ENCODE measurements at places on chromosomes 11 and 22.
A peak's percentile ranks its signal among the peaks of the same experiment; 100 is the strongest.

DNA sequence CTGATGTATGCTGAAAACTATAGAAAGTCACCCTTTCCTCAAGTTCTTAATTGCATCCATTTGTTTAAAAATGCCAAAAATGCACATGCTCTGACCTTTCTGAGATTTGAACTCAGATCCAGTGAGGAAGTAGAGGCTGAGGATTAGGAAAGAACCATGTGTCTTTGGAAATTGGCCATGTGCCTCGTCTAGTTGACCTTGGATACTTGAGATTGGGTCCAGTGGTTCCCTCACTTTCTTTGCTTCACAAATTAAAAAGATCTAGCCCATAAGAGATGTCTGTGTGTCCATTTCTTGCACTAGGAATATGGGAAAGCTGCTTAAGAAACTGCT lies 128.3 kb downstream of the MAML2 start:
- no peak for DNase-seq

- no peak for DNase-seq
Measured at GRCh38 chr22:22698263-22698750, 53.9 kb downstream of the GGTLC2 start.

- no peak for DNase-seq
Measured at GRCh38 chr22:17489101-17489500, 74.2 kb upstream of the SLC25A18 start.

DNA sequence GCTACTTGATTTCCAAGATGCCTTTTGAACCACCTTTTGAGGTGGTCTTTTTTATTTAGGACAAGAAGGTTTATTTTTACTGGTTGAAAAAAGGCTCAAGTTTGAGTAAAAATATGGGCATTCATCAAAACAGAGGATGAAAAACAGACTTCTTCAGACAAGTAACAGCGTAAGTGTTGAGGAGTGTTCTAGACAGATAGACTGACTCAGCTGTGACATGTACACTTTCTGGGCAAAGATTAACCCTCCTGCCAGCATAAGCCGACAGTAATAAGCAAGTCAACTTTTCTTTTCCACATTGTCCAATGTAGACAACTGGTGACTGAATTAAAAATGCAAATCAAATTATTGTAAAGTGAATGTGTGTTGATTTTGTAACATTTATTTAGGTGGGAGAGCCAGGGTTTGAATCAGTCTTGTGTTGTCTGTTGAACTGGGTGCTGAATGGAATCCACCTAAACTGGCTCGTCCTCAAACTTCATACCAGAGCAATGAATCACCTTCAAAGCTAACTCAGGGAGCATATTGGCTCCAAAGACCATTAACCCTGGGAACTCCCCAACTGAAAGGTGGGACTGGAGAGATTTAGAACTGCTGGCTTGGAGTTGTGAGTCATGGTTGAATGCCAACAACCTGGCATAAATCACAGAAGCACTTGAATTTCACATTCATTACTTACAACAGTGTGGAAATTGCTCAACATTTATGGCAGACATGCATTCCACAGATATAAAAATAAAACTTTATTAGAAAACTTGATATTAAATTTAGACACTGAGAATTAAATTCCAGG lies 377.0 kb downstream of the ETS1 start:
- peak; percentile 47 for DNase-seq

DNA sequence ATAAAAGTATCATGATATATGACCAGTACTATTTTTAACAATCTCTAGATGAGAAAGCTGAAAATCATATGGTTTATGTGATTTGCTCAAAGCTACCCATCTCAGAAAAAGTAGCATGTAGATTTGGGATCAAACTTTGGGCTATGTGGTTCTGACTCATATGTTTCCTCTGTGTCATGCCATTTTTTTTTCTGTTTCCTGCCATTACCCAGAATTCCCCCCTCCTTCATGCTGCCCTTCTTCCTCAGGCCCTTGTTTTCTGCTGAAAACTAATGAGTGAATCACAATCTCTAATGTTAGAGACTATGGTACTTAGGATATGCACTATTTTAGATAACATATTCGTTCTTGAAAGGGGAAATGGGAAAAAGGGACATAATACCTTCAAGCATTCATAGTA lies 80.7 kb downstream of the JRKL start:
- no peak for DNase-seq

GRCh38 chr11:75563978-75564552 lies 2.0 kb downstream of the SERPINH1 start:
- peak; percentile 91 for DNase-seq

GRCh38 chr22:26689513-26690301 lies 32.3 kb downstream of the MIAT start:
- peak; percentile 20 for DNase-seq

GRCh38 chr11:70463478-70464255 lies 65.3 kb downstream of the CTTN start:
- DNase-seq = peak; percentile 69

- no peak for DNase-seq
Measured at GRCh38 chr11:3122775-3123201, 42.3 kb downstream of the OSBPL5 start.

- peak; percentile 35 for DNase-seq
Measured at GRCh38 chr11:14938936-14939335, 33.2 kb downstream of the CALCA start.

GRCh38 chr11:64206457-64207255 lies at the start of gene FERMT3:
TSS of gene FERMT3 (plus strand) at chr11:64206721. CDS start at chr11:64207365, 644 bp downstream.
- no peak for DNase-seq

GRCh38 chr22:30453731-30454510 lies 17.9 kb downstream of the SEC14L3 start:
- peak; percentile 48 for DNase-seq

- DNase-seq = no peak
Measured at GRCh38 chr22:36116127-36116526, 44.4 kb downstream of the APOL3 start.

GRCh38 chr11:84969103-84969502 lies 658.0 kb downstream of the DLG2 start:
- DNase-seq = no peak

DNA sequence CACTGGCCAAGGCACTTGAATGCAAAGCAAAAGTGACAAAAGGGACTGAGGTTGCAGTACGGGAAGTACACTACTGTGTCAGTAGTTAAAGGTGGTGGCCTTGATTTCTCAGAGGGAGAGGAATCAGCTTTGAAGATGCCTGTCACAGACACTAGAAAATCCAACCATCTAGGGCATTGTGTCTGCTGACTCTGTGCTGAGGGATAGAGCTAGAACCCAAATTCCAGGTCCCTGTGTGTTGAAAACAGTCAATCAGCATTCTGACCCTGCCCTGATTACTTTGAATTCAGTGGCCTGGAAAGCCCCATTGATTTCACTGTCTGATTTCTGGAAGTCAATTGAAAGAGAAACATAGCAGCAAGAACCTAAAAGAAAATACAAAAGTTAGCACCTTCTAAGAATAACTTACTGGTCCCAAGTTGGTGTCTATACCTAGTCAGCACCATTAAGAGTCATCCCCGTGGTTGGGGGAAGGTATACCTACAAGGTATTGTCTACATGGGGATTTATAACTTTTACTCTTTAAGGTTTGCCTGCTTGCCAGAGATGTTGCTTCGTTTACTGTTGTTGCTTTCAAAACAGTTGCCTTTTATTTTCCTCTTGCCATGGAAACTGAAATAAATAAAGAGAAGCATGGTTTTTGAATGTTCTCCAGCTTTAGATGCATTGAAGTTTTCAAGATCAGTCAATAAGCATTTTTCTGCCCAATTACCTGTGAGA lies 97.3 kb downstream of the PDHX start:
- DNase-seq = no peak

- no peak for DNase-seq
Measured at GRCh38 chr11:15821451-15821850, 534.9 kb downstream of the SOX6 start.

- DNase-seq = no peak
Measured at GRCh38 chr22:50307890-50308596, 597 bp upstream of the PLXNB2 start.

DNA sequence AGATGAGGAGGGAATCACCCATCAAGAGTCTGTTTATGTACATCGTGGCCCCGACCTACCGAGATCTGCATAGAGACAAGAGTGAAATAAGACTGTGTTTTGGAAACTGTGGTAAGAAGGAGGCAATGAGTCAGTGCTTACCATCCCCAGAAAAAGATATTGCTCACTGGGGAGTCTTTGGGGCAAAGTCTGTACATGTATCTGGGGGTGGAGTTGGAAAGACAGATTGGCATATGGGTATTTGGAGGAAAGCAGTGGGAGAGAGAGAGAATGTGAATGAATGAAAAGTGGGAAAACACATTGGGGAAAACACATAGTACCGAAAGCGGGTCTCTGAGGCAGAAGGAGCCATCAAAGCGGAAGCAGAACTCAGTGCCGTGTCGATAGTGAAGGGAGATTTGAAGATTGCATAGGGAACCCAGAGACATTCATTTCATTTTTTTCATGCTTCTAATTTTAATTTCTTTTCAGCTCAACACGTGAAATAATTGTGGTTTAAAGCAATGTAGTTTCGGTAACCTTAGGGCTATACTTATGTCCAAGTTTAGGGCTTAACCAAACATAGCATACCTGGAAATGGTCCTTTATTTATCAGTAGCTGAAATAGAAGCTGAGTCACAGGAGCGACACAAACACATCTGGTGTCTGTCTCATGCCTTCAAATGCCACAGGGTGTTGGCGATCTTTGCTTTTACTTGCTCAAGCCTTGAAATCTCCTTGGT lies 98.6 kb upstream of the CD44 start:
- DNase-seq = no peak

DNA sequence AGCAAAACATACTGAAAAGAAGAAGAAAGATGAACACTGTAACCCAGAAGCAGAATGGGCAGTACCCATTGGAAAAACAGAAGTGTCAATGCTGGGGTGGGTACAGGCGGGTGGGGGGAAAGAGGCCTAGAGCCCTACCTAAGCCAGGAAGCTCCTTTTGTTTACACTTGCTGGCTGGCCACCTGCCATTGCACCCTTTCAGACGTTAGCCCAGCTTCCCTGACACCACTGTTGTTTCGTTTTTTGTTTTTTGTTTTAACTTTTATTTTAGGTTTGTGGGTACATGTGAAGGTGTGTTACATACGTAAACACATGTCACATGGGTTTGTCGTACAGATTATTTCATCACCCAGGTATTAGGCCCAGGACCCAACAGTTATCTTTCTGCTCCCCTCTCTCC lies 55.4 kb downstream of the PLEKHA7 start:
- no peak for DNase-seq

GRCh38 chr22:43217285-43218030 lies 30.5 kb upstream of the TTLL12 start:
- DNase-seq = peak; percentile 69

DNA sequence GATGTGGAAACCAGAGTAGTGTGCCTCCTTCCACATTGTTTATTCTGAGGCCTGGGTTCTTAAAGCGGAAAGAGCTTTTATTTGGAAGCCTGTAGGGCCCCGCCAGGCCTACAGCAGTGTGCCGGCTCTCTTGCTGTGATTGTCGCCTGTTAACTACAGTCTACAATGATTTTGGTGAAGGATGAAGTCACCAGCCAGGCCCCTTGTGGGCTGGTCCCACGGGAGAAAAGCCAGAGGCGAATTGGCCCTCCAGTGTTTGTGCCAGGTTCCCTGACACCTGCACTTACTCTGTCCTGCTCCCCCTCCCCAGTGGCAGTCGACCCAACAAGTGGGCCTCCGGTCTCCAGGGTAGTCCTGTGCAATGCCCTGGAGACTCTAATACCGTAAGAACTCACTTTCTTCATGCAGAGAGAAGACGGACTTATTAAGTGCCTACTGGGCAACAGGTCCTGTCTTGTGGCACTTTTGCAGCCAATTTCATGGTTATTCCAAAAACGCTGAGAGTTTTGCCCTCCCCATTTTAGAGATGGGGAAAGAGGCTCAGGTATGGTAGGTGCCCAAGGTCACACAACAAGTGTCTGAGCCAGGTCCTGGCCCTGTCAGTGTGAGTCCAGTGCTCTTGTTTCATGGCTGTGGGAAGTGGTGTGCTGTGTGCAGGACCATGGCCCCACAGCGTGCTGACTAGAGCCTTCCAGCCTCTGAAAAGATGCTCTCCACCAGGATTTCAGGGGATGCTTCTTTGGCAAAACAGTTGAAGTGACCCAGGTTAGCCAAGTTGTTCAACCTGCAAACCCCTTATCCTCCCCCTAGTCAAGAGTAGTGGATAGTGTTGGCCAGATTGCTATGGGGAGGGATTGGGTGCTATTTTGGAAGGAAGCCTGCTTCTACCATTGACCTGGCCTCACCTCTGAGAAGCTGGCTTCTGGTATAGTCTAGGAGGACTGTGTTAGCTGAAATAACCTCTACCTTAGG lies 1.4 kb downstream of the MICAL2 start:
- DNase-seq = peak; percentile 42

DNA sequence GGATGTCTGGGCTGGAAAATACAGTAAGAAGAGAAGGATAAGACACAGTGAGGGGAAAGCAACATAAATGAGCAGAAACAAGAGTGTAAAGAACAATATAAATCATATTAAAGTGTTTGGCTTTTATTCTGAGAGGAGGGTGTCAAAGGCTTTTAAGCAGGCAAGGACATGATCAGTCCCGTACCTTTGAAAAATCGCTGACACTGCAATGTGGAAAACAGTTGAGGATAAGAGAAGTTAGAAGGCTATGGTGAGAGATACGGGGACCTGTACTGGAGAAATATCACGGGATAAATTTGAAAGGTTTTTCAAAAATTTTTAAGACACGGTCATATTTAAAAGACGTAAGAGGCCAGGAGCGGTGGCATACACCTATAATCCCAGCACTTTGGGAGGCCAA lies 30.3 kb downstream of the CDON start:
- DNase-seq = no peak

GRCh38 chr11:94030059-94030458 lies 8.9 kb downstream of the HEPHL1 start:
- no peak for DNase-seq

DNA sequence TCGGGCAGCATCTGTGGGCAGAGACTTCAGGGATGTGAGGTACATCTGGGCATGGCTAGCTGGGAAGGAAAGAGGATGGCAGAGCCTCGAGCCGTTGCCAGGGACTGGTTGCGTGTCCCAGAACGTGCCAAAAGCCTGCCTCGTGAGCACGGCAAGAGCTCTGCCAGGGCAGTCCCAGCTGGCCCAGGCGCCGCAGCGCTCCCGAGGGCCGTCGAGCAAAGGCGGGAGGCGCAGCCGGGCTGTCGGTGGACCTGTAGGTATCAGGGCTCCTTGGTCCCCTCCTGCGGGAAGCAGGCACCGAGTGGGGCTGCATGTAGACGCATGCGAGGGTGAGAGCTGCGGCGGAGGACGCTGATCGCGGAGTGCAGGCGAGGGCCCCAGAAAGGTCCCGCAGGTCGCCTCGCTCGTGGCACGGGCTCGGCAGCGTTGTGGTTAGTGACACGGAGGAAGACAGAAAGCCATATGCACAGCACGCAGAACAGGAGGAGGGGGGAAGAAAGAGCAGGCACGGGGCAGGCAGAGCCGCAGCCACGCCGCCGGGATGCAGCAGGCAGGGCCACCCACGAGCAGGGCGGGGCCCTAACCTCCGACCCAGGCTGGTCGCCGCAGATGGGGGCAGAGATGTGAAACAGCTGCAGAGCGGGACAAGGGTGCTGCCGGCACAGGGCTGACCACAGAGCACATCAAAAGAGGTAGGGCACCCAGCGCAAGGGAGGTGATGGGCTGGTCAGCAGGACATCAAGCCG lies 18.0 kb downstream of the LSP1 start:
- peak; percentile 21 for DNase-seq

GRCh38 chr11:66969584-66970225 lies 5.4 kb upstream of the C11orf86 start:
- no peak for DNase-seq
